ENCODE measurements at places on chromosomes 3 and 15. TPM values are rescaled to one million over a fixed set of nuclear protein-coding genes. Genes with fewer than 3 reads are reported as not detected.

DNA sequence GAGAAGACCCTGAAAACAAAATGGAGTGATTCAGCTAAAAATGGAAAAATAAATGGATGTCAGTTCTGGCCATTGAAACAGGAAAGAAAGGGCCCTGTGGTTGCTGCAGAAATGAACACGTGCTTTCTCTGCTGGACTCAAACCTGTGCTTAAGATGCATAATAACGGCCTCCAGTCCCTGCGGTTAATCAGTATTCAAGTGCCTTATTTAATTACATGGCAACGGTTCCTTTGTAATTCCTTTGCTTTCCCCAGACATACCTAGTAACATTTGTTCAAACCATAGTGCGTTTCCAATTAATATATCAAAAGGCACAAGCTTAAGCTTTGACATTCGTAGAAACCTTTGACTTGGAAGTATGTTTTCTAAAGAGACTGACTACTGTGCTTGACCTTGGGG is 428.3 kb downstream of the GABRG3 start:
- H3K27ac ChIP-seq = no peak overlapping the region
- 0 out of 2 replicates have a peak, but pooled peaks cover 4% of the 10 kb centered on the region for H3K27me3 ChIP-seq
- H3K36me3 ChIP-seq = no peaks in the 10 kb centered on the region
- H3K4me1 ChIP-seq = no peaks in the 10 kb centered on the region
- H3K4me3 ChIP-seq = no peak overlapping the region

DNA sequence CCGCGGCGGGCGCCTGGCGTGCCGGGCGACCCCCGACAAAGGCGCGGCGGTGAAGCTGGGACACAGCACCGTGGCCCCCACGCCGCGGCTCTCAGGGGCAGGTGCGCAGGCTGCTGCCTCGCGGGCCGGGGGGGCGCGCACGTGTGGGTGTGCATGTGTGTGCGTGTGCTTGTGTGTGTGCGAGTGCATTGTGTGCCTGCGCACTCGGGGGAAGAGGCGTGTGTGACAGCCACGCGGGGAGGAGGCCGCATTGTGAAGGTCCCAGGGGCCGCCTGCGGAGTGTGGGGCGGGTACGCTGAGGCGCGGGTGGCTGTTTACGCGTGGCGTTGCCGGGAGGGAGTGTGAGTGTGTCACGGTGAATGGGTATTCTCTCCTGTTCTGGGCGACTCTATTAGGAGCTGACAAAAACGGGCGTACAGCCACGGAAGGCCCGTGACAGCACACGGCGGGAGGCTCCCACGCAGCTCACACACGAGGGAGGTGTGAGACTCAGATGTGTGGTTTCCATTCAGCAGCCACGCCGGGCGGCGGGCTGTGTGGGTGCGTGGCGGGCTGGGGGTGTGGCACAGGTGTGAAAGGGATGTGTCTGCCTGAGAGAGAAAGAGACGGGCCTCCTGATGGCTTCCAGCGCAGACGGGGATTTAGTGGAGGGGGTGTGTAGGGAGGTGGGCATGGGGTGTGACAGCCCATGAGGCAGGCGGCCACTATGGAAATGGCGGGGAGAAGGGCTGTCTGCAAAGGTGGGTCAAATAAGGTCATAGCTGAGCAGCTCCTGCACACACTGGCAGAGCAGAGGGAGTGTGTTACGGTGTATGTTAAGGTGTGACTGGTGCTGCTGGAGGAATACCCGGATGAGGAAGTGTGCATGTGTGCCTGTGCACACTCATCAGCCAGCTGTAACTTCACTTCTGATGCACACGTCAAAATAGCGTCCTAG is 750 bp downstream of the PODXL2 start:
- H3K27ac ChIP-seq = no peak overlapping the region
- peak overlapping the region; percentile 69 for H3K4me3 ChIP-seq
- no peaks in the 10 kb centered on the region for H3K36me3 ChIP-seq
- 0 out of 2 replicates have a peak, but pooled peaks cover 5% of the 10 kb centered on the region for H3K27me3 ChIP-seq
- DNase-seq = no peak

Gene PLCB2
- total RNA-seq = 1.6 TPM

- no peak overlapping the region for H3K4me3 ChIP-seq
- H3K36me3 ChIP-seq = no peaks in the 10 kb centered on the region
- no peak overlapping the region for H3K27ac ChIP-seq
- no peaks in the 10 kb centered on the region for H3K4me1 ChIP-seq
- no peaks in the 10 kb centered on the region for H3K27me3 ChIP-seq
- DNase-seq = no peak
Measured at GRCh38 chr3:160280836-160281235, 55.6 kb downstream of the C3orf80 start.

DNA sequence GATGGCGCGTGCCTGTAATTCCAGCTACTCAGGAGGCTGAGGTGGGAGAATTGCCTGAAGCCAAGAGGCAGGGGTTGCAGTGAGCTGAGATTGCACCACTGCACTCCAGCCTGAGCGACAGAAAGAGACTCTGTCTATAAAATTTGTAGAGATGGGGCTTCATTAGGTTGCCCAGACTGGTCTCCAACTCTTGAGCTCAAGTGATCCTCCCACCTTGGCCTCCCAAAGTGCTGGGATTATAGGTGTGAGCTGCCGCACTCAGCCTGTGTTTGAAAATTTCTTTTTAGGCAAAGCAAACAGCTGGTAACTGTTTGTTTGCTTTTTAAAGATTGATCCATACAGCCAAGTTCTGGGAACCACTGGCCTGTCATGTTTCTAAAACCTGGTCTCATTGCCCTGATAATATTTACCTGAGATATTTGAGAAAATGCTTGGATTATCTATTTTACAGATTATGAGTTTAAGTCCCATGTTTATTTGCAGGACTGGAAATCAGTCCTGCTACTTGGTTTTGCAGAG is 64.2 kb upstream of the LMOD3 start:
- no peak overlapping the region for H3K4me3 ChIP-seq
- H3K27ac ChIP-seq = no peak overlapping the region
- no peaks in the 10 kb centered on the region for H3K27me3 ChIP-seq
- H3K4me1 ChIP-seq = peaks cover 18% of the 10 kb centered on the region
- no peak for DNase-seq

Gene RBP2
- not detected for total RNA-seq

DNA sequence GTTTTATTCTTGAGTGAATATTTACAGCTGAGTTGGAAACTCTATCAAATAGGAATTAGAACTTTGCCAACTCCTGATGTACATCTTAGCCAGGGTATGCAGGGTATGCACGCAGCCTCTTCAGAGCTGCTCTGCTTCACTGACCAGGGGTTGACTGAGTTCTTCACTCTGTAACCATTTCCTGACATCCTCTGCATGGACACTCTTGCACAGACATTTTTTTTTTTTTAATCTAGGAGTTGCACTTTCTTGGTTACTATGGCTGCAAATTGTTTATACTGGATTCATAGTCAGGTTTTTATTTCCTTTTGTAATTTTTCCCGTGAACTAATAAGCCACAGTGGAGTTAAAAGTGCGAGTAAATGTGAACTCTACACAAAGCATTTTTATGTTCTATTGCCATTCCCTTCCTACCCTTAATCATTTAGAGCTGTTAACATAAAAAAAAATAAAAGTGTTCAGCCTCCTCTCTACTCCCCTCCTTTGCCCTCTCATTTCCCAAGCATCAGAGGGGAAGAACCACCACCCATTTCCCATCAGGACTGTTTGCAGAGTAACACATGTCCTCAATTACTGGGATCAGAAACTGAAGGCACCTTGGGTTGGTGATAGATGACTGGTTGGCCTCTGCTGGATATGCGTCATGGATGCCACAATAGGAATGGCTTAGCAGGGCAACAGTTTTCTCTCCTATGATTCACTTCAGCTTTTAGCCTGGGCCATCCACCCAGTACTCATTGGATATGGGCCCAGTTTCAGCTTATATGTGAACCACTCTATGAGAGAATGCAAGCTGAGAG is 54.0 kb downstream of the DUT start:
- H3K27me3 ChIP-seq = no peaks in the 10 kb centered on the region
- peaks cover 13% of the 10 kb centered on the region for H3K4me1 ChIP-seq
- H3K27ac ChIP-seq = no peak overlapping the region
- no peak for DNase-seq

GRCh38 chr3:170033489-170033888 is 4.3 kb upstream of the GPR160 start:
- no peaks in the 10 kb centered on the region for H3K36me3 ChIP-seq
- no peaks in the 10 kb centered on the region for H3K27me3 ChIP-seq
- no peak overlapping the region for H3K27ac ChIP-seq
- DNase-seq = no peak
- H3K4me3 ChIP-seq = no peak overlapping the region
- no peaks in the 10 kb centered on the region for H3K4me1 ChIP-seq

- H3K27ac ChIP-seq = no peak overlapping the region
- peaks cover under 1% of the 10 kb centered on the region for H3K4me1 ChIP-seq
- no peak overlapping the region for H3K4me3 ChIP-seq
- H3K36me3 ChIP-seq = no peaks in the 10 kb centered on the region
- no peaks in the 10 kb centered on the region for H3K27me3 ChIP-seq
Measured at GRCh38 chr15:66021496-66022162, 152.3 kb downstream of the RAB11A start.

- peaks cover 9% of the 10 kb centered on the region for H3K27me3 ChIP-seq
- DNase-seq = no peak
- no peaks in the 10 kb centered on the region for H3K4me1 ChIP-seq
- no peaks in the 10 kb centered on the region for H3K36me3 ChIP-seq
Measured at GRCh38 chr15:26516102-26516980, 256.5 kb downstream of the GABRB3 start.

Gene XRN1
- total RNA-seq = 45.3 TPM

Gene TMC3
- total RNA-seq = not detected

GRCh38 chr15:73899197-73900094 is 26.1 kb downstream of the TBC1D21 start:
- H3K4me3 ChIP-seq = no peak overlapping the region
- peaks cover 18% of the 10 kb centered on the region for H3K4me1 ChIP-seq
- no peak overlapping the region for H3K27ac ChIP-seq
- no peak for DNase-seq
- H3K27me3 ChIP-seq = no peaks in the 10 kb centered on the region

GRCh38 chr15:57870667-57871066 is 164.2 kb downstream of the POLR2M start:
- no peak for DNase-seq
- H3K4me3 ChIP-seq = no peak overlapping the region
- H3K36me3 ChIP-seq = no peaks in the 10 kb centered on the region
- H3K27ac ChIP-seq = no peak overlapping the region
- H3K27me3 ChIP-seq = no peaks in the 10 kb centered on the region
- no peaks in the 10 kb centered on the region for H3K4me1 ChIP-seq

DNA sequence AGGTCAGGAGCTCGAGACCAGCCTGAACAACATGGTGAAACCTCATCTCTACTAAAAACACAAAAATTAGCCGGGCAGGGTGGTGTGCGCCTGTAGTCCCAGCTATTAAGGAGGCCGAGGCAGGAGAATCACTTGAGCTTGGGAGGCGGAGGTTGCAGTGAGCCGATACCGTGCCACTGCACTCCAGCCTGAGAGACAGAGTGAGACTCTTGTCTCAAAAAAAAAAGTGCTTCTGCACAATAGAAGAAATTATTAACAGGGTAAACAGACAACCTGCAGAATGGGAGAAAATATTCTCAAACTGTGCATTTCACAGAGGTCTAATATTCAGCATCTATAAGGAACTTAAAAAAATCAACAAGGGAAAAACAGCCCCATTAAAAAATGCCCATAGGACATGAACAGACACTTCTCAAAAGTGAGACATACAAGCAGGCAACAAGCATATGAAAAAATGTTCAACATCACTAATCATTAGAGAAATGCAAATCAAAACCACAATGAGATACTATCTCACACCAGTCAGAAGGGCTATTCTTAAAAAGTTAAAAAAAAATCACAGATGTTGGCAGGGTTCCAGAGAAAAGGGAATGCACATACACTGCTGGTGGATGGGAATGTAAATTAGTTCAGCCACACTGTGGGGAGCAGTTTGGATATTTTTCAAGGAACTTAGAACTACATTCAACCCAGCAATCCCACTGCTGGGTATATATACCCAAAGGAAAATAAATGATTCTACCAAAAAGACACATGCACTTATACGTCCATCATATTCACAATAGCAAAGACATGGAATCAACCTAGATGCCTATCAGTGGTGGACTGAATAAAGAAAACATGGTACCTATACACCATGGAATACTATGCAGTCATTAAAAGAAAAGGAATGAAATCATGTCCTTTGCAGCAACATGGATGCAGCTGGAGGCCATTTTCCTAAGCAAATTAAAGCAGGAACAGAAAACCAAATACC is 75.5 kb downstream of the MSL2 start:
- H3K4me1 ChIP-seq = no peaks in the 10 kb centered on the region
- H3K36me3 ChIP-seq = no peaks in the 10 kb centered on the region
- H3K27ac ChIP-seq = no peak overlapping the region
- no peak overlapping the region for H3K4me3 ChIP-seq

Gene RTP3
- total RNA-seq = not detected

DNA sequence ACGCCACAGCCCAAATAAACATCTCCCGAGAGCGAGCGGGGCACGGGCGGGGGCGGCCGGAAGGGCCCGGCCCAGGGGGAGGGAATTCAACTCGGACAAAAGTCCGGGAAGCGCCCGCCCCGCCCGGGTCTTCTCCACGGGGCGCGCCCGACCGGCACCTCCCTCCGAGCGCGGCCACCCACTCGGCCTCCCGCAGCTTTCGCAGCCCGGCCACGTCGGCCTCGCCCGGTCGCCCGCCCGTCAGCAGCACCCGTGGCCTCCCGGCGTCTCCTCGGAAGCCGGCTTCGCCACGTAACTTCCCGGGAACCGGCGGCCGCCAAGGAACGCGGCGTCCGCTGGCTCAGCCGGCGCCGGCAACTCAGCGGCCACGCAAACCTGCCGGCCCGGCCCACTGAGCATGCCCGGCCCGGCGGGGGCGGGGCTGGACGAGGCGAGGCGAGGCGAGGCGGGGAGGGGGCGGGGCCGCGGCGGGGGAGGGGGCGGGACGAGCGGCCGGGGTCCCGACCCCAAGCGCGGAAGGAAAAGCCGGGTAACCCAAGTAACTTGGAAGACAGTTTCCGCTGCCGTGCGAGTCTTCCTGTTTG is at the start of gene TJP1:
TJP1 (minus strand) TSS at position 369 of the 584 bp plus-strand sequence. CDS start 440 bp downstream, outside the sequence.
- no peaks in the 10 kb centered on the region for H3K27me3 ChIP-seq
- H3K4me1 ChIP-seq = peaks cover 26% of the 10 kb centered on the region
- peak within 1 kb of the TSS; percentile 95 for H3K27ac ChIP-seq
- DNase-seq = peak; percentile 47

DNA sequence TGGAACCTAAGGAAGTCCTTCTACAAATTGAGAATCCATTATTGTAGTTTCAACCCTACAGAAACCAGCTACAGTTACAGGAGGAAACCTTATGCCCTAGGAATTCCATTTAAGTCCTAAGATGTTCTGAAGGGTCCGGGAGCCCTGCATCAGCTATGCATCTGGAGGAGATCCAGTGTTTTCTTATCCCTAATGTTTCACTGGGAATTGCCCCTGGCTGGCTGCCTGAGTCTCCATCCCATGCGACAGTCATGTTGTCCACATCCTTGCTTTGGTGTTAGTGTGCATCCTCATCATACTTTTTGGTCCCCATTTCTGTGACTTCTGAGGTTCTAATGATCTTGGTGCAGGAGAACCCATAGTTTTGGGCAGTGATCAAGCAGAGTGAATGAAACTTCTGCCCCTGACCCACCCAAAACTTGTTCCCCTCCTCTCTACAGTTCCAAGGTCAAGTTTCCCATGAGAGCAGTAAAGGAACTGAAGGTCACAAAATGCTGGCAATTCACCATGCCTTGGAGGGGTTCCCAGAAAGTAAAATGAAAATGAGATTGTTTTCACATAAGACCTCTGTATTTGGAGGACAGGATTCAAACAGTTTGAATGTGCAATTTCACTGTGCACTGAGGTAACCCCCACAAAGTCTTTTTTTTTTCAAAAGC is 121.9 kb upstream of the PHLDB2 start:
- peaks cover 73% of the 10 kb centered on the region for H3K4me1 ChIP-seq
- H3K4me3 ChIP-seq = no peak overlapping the region
- no peak for DNase-seq
- no peaks in the 10 kb centered on the region for H3K27me3 ChIP-seq
- H3K36me3 ChIP-seq = no peaks in the 10 kb centered on the region

Gene B3GNT5
- 33.6 TPM for total RNA-seq
